Fibroblast of upper back skin (primary cell): ENCODE measurements at places on chromosomes 3 and 15.

DNA sequence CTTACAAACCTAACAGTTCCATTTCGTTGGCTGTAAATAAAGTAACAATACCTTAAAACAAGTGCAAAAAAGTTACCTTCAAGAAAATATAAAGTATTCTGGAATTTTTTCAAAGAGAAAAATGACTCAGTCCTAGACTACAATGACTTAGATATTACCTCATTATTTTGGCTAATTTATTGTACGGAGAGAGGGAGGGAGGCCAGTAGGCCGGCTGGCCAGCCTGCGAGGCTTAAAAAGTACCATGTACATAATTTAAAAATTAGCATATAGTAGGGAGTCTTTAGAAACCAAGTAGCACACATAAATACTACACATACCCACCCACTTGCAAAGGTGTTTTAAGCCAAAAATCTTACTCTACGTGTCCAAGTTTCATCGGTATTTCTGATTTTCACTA is 41.9 kb upstream of the MAP4 start:
- DNase-seq: no peak

DNA sequence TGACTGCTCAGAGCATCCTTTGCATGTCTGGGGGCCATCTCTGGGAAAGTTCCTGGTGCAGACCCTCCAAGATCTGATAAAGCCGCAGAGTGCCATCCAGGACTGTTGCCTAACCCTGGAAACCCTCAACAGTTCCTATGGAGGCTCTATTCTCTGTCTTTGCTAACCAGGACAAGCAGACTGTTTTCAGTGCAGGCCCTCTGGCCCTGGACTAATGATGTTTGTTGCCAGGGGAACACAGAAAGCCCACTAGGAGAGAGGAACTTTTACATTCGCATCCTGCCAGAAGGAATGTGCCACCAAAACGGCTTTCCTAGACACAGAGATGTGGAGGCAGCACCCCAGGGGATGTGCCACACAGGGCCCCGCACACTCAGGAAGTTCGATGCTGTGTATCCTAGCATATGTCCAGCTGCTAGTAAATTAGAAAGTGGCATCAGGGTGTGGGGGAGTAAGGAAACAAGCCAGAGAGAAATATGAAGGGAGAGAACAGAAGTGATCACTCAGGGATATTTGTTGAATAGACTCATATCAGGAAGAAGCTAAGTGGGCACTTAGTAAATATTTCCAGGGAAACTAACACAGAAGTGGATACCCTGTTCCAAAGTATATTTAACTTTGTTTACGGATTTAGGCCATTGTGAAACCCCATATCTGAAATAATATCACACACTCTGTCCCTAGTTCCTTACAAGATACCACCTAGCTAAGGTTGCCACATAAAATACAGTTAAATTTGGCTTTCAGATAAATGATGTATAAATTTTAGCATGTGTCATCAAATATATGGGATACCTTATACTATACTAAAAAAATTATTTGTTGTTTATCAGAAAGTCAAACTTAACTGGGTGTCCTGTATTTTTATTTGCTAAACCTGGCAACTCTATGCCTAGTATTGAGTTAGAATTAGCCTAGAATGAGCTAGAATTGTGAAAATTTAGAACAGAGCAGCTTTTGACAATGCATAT is 29.9 kb upstream of the TMOD3 start:
- DNase-seq: no peak

DNA sequence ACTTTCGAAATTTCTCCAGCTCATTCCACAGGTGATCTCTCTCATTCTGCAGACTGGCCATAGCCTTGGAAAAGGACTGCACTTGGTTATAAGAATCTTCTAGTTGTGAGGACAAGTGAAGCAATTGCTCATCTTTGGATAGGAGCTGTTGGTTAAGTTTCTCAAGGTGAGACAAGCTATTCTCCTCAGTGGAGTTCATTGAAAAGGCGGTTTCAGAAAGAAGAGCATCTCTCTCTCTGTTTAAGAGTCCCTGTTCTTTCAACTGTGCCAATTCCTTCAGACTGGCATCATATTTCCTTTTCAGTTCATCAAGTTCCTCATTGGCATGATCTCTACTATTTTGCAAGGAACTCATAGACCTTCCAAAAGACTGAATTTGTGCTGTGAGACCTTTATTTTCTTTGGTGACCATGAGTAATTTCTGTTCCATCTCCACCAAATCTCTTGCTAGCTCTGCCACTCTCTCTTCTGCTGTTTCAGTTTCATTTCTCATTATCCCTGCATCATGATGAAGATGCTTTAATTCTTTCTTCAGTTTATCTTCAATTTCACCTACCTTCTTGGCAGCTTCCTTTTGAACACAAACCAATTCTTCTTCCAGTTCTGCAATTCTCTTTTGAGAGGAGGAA is 30.2 kb upstream of the HCLS1 start:
- no peak for DNase-seq

- DNase-seq: peak; percentile 30
Measured at GRCh38 chr3:169133178-169134161, 530.0 kb downstream of the MECOM start.

DNA sequence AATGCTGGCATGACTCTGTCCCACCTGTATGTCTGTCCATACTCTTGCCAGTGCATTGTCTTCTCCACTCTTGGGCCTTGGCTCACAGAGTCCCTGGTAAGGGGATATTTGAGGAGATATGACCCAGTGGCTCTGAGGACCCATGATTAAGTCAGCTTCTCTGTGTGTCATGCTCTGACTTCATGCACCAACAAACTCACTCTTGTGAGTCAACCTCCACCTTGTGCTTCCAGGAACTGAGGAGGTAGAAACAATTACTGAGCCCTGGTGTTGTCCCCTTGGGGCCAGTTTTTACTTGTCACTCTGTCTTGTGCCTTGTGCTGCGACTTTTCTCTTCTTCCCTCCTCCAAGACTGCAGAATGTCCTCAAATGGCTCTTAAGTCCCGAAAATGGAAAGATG is 127.1 kb downstream of the ABHD5 start:
- no peak for DNase-seq

- no peak for DNase-seq
Measured at GRCh38 chr15:63221346-63221745, 31.9 kb downstream of the RAB8B start.

- peak; percentile 41 for DNase-seq
Measured at GRCh38 chr3:43641306-43642114, 19.7 kb upstream of the ANO10 start.

- DNase-seq: no peak
Measured at GRCh38 chr15:82855286-82856100, 46.1 kb downstream of the WHAMM start.

- peak; percentile 75 for DNase-seq
Measured at GRCh38 chr3:159724627-159725026, 264.0 kb upstream of the IL12A start.

- no peak for DNase-seq
Measured at GRCh38 chr3:71891483-71891882, 106.5 kb upstream of the PROK2 start.

GRCh38 chr3:15347737-15348110 is 15.3 kb upstream of the SH3BP5 start:
- no peak for DNase-seq

DNA sequence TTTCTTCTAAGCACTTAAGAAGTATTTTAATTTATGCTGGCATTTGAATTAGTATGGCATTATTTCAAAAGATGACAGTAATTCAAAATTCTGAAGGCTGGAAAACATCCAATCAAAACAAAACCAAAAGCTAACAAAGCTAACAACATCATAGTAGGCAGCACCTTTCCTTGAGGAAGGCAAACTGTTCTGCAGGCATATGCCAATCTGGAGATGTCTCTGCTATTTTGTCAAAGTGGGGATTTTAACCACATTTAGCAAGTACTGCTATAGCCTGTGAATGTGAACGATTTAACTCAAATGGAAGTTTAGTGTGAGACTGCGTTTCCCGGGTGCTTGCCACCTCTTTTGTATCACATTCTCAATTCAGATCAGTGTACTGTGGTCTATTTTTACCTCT is 16.7 kb upstream of the GABRA5 start:
- DNase-seq: no peak

- no peak for DNase-seq
Measured at GRCh38 chr3:18258492-18258891, 166.6 kb downstream of the SATB1 start.

DNA sequence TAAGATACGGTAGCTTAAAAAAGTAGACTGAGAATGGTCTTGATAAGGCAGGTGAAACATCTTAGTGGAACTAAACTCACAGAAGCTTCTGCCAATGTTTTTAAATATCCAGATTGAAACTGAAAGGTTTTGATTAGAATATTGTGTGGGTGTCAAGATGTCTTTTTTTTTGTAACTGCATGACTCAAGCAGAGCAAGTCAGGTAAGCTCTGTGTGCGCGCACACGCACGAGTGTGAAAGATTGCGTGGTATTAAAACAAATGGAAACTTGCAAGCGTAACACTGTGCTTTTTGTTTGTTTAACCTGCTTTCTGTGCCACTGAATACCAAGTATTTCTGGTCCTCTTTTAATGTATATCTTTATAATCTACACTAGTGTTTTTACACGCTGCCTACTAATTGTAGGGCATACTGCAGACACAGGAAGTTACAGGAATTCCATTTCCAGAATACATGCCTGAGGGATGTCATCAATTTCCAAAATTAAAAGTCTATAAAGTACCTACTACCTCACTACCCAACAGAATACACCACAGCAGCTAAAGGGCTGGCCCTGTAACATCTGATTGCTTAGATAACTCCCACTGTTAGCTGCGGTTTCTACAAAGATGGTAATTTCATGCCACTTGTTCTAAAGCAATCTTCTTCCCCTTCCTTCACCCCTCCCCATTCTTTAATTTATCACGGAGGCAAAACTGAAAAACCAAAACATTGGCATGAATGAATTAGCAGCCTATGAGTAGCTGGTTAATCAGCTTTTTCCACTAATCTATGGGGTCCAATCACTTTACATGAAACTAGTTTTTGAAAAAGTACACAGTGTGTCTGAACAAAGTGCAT is 472.8 kb downstream of the SHQ1 start:
- no peak for DNase-seq

- DNase-seq: peak; percentile 32
Measured at GRCh38 chr3:186930641-186931531, 560 bp downstream of the ST6GAL1 start.

GRCh38 chr15:28917791-28918140 is 32.0 kb downstream of the APBA2 start:
- no peak for DNase-seq

DNA sequence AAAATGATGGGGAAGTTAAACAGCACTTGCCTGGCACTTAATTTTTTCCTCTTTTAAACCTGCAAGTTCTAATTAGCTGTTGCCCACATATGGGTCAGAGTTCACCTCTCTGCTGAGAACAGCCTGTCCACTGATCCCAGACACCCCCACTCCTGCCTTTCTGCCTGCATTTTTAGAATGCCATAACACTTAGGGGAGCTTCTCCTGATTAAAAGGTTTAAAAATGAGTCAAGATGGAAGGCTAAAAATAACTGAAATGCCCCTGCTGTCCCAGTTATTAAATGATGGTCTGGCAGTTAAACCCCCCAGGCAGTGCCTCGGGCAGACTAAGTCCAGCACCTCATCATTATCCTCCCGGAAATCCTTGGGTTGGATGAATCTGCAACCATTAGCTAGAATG is 913.6 kb upstream of the ARPP21 start:
- DNase-seq: no peak

- no peak for DNase-seq
Measured at GRCh38 chr15:31345606-31346366, 19.2 kb downstream of the KLF13 start.

- DNase-seq: no peak
Measured at GRCh38 chr3:183211352-183211751, 41.7 kb upstream of the B3GNT5 start.

- DNase-seq: peak; percentile 92
Measured at GRCh38 chr3:24299806-24300626, 194.6 kb downstream of the THRB start.
